ENCODE measurements at places on chromosomes 12 and 14. TPM values are rescaled to one million over a fixed set of nuclear protein-coding genes. Genes with fewer than 3 reads are reported as not detected.
A peak's percentile ranks its signal among the peaks of the same experiment; 100 is the strongest.

The KIF5A gene
- 0.39 TPM for polyA plus RNA-seq

The AGAP2 gene
- 1.9 TPM for polyA plus RNA-seq

The ALX1 gene
- 33.4 TPM for polyA plus RNA-seq

The NTF3 gene
- polyA plus RNA-seq = 4.3 TPM

The TRIM9 gene
- polyA plus RNA-seq = 2.1 TPM

The OR4K2 gene
- not detected for polyA plus RNA-seq

- no peak for DNase-seq
Observed at GRCh38 chr12:115216301-115216700, 532.3 kb upstream of the TBX3 start.

DNA sequence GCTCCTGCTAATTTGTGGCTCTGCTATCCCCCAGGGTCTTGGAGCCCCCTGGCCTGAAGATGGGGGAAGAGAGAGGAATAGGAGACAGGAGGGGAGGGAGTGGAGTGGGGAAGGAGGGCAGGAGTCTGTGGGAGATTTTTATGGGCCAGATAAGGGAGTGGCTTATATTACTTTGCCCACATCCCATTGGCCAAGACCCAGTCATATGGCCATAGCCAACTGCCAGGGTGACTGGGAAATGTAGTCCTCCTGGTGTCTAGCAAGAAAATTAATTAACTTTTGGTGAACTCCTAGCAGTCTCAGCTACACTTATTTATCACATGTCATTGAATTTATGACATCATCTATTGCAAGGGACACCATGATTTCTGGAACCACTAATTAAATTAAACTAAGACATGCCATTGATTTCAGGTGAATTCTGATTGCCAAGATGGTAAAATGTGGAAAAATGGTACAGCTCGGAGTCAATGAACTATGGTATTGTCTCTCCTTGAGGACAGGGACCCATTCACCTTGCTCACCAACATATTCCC lies 50.3 kb downstream of the ESRRB start:
- no peak for DNase-seq

DNA sequence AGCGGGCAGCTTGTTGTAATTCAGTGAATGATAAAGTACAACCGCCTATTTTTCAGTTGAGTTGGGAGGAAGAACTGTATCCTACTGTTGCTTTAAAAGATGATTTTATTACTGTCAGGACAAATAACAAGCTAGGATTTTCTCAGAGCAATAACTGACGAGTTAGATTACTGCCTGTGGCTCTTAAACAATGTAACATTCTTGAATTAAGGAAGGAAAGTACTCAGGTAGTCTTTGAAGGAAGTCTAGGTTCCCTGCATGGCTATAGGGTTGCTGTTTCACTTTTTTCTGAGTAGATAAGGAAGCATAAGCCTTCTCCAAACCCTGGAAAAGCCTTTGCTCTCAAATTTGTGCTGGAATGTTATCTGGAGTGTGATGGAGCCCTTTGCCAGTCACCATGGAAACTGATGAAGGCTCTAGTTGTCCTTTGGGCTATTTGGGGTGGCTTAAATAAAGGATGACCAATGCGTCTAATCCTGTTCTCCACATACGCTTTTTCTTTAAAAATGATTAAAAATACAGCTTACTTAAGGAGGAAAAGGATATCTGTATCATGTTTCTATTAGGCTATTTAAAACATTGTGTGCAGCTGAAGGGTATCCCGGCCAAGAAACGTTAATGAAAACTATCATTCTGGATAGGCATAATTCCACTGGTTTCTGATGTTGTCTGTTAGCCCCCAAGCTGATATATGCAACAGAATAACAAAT lies 17.7 kb downstream of the NUBPL start:
- no peak for DNase-seq

GRCh38 chr14:94320243-94320642 lies 2.9 kb downstream of the SERPINA6 start:
- DNase-seq = no peak

GRCh38 chr14:83151571-83151970 lies 1617.9 kb upstream of the SEL1L start:
- DNase-seq = no peak

DNA sequence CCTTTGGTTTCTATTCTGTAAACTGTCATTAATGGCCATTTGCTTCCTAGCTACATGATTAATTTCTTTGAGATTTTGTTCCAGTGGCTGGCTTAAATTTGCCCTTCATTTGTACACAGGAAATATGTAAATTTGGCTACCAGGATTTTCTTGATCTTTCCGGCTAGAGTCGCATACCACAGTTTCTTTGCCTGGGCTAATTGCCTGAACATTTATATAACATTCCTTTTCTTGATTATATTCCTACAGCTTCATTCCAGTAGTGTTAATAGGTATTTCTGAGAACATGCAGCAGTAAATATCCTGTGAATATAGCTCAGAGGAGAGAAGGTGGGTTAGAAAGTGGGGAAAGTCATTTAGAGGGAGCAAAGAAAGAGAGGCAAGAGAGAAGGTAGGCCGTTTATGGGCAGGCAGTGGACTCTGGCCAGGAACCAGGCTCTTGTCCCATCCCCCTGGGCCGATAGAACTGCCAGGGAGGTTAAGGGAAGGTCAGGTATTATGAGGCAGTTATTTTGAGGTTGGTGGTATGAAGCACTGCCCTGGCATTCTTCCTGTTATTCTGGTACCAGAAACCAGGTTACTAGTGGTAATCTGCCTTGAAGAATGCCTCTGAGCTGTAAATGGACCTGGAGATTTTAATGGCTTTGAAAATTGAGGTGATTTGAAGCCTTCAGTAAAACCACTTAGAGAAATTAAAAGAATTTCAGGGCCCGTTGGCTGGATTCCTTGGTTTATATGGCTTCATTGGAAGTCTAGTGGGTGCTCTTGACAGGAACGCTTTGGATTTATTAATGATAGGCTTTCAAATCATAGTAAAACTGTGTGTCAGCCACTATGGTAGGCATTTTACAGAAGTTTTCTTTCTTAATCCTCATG lies 4.4 kb downstream of the RNF10 start:
- DNase-seq = no peak

- DNase-seq = peak; percentile 77
Observed at GRCh38 chr14:61269321-61270083, 11.6 kb downstream of the TMEM30B start.

DNA sequence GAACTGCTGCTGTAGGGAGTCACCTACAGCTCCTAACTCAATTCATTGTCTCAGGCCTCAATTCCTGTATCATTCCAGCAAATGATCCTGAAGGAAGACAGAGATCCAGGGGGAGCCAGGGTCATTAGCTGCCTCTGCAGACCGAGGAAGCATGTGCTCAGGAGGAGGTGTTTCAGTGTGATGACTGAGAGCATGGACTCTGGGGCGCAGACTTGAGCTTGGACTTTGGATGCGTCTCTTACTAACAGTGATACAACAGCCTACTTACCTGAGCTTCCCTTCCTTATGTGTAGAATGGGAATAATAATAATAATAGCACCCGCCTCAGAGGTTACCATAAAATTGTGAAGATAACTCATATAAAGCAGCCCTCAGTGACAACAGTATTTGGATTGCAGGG lies 92.0 kb upstream of the USP44 start:
- DNase-seq = no peak

GRCh38 chr12:69435644-69436043 lies 34.5 kb upstream of the FRS2 start:
- DNase-seq = no peak

DNA sequence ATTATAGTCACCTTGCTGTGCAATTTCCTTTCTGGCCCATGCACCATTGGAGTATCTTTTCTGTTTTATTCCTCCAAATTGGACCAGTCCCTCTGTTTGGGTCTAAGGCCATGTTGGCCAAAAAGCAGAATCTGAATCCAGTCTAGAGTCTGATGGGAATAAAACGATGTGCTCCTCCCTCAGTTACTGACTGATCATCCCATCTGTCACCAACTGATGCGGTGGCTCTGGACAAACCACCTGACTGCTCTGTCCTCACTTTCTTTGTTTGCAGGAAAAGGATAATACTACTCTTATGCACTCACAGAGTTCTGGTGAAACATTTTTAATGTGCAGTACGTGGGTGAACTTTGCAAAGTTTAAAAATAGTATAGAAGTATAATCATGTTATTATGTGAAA lies 120.2 kb upstream of the HIF1A start:
- no peak for DNase-seq

- DNase-seq = no peak
Observed at GRCh38 chr12:95653771-95654546, 102.7 kb upstream of the USP44 start.

DNA sequence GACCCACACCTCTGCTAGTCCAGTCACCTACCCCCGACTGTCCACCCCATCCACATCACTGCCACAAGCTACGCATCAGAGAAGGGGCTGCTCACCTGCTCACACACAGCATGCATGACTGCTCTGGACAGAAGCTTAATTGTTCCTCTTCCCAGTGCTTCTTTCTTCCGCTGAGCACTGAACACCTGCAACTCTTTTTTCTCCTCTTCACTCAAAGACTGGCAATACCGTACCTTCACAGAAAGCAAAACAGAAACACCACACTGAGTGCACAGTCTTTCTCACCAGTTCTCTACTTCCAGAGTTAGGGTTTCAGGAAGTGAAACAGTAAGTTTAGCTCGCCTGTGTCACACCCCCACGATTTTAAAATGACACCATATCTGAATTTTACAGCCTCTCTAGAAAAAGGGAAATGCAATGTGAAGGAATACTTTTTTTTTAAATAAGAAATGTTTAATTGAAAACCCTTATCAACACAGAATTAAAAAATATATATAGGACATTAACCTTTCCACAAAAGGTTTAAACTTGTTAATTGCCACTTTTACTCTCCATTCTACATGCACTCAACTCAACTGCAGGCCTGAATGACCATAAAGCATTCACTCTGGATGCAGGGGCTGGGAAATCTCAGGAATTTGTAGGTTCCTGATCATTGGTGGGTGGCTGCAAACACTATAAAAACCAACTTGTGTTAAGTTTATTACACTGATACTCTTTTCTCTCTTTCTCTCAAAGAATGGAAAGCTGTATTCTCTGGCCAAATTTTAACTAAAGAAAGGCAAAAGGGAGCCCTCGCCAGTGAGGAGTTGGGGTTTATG lies 120.0 kb downstream of the PRICKLE1 start:
- no peak for DNase-seq

DNA sequence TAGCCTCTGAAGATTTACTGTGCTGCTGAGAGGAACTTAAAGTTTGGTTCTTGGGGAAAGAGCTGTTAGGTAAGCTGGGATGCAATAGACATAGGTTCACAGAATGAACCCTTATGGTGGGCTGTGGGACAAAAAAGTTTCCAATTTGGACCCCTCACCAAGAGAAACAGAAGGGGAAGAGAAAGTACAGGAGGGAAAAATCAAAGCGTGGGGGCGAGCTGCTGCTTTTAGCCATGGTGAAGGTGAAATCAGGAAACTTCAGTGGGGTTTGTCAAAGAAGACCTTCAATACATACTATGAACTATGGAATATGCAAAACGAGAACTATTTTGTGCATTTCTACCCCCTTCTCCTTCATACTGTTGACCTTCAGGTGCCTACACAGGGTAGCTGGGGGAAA lies 10.6 kb upstream of the NINJ2 start:
- DNase-seq = no peak

DNA sequence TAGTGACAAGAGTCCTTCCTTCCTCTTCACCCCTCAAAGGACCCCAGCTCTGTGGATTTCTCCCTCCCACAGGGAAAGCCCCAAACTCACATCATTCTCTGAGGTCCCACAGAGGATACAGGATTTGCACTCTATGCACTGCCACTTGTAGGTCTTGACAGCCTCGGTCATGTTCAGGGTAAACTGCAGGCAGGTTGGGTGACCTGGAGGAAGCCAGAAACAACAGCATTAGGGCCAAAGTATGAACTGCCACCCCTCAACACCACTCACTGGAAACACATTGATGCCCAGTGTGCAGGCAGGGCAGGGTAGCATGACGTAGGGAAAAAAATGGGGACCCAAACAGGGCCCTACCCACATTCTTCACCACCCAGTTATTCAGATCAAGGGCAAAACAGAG lies 264.4 kb downstream of the DPF3 start:
- DNase-seq = no peak

DNA sequence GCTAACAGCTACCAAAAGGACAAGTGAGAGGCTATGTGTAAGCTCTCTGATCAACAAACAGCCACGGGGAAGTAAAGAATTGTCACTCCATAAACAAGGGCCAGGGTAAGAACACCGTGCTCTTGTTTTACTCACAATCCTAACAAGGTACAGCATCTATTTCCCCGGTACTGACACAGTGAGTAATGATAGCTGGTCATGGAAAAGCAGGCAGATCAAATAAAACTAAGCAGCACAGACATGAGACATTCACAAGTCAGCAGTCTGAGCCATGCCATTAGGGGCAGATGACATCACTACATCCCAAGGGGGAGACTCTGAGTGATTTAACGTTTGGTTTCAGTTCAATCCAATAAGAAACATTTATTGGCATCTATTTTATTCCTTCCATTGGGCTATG lies 54.4 kb downstream of the ARL6IP4 start:
- DNase-seq = no peak

- no peak for DNase-seq
Observed at GRCh38 chr12:61934564-61934963, 325.6 kb upstream of the USP15 start.

DNA sequence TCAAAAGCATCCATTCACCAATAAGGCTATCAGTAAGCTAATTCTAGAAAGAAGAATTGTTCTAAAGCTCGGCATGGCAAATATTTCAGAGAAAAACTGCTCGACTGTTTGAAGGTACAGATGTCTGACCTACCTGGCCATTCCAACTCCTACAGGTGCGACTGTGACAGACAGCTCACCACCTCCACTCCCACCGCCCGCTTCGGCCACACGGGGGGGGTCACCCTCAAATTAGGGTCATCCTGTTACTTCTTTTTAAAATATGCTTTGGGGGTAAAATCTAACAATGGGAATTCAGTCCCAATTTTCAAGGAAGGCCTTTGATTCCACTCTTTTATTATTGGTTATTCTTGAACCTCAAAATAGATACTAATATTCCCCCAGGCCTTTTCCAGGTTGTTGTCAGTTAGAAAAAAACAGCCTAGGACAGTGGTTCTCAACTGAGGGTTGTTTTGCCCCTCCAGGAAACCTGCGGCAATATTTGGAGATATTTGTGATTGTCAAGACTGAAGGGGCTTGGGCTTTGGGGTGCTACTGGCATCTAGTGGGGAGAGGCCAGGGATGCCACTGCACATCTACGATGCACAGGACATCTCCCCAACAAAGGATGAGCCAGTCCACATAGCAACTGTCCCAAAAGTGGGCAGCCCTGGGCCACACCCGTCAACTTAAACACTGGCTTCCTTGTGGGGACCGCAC lies 81.2 kb downstream of the BCL11B start:
- DNase-seq = no peak

DNA sequence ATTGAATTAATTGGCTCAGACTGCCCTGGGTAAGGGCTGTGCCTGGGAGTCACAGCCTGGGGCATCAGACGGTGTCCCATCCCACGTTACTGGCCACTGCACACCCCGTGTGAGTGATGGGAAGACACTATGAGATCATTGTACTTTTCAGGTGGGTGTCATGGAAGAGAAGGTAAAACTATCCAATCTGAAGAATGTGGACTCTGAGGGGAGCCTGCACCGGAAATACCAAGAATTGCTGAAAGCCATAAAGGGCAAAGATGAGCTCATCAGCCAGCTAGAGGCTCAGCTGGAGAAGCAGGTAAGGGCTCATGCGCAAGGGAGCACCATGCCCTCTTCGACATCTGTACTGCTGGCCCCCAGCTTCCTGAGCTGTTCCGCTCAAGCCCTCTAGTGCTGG lies 24.0 kb downstream of the PLEKHH1 start:
- DNase-seq = no peak
